ENCODE measurements at places on chromosomes 16 and 17.

DNA sequence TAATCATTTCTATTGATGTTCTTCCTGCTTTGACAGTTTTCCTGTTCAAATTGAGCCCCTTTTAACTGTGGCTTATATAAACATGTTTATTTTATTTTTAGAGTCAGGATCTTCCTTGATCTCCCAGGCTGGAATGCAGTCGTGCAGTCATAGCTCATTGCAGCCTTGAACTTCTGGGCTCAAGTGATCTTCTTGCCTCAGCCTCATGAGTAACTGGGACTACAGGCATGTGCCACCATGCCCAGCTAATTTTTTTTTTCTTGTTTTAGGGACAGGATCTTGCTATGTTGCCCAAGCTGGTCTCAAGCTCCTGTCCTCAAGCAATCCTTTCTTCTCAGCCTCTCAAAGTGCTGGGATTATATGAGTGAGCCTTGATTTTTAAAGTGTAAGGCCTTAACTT lies 14.7 kb downstream of the PHKB start:
- no peak for DNase-seq

DNA sequence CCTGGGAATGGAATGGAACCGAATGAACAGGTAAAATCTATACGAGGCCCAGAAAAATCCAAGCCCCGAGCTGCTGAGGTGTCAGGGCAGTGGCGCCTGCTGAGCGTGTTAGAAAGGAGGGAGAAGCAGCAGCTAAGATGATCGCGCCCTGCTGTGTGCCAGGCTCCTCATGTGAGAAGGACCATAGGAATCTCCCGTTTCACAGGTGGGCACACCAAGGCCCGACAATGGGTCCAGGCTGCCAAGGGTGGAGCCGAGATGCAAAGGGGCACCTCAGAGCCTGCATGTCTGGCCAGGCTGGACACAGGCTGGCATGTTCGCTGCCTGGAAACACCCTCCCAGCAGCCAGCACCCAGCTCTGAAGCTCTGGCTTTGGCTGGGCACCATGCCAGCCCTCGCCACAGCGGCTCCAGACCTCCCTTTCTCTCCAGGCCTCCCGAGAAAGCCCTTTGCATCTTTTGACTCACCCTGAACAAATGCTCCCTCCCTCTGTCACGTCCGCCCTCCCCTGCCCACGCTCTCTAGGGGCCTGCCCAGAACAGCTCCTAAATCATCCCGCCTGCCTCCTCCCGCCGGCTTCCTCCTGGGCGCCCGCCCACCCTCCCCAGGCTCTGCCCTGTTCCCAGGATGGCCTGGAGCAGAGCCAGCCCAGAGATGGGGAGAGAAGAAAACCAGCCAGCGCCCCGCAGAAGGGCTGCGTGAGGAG lies 217.8 kb upstream of the GSE1 start:
- no peak for DNase-seq

DNA sequence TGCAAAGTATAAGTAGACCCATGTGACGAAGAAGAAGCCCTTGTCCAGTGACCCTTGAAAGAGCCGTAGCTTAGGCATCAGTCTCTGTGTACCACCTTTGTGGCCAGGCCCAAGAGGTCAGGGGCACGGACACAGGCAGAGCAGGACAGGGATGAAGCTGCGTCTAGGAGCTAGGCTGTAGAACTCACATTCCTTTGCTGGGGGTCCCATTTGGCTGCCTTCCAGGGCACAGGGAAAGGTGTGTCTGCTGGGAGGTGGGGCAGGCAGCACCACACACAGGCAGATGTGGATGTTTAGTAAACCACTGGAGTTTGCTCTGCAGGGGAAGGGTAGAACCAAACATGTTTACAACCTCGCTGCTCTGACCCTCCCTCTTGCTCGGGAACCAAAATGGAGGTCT lies 33.7 kb downstream of the HNF1B start:
- DNase-seq: no peak

DNA sequence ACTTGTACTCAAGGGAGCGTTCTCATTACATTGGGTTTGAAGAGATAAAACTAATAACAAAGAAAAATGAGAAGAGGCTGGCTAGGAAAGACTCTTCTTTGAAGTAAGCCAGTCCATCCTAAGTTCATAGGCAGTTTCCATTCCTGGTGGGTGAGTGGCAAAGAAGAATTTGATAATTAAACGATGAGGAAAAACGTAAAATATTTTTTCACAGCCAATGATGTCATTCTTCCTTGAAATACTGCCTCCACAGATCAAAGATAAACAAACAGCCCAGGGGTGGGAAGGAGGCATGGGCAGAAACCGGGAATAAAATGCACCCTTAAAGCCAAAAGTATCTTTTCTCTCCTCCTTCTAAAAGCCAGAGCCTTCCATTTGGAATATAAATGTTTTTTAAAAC lies 346.6 kb downstream of the PMP22 start:
- no peak for DNase-seq

- no peak for DNase-seq
Observed at GRCh38 chr17:81365148-81365600, 30.1 kb upstream of the BAHCC1 start.

- no peak for DNase-seq
Observed at GRCh38 chr16:4123616-4124300, 7.5 kb upstream of the ADCY9 start.

DNA sequence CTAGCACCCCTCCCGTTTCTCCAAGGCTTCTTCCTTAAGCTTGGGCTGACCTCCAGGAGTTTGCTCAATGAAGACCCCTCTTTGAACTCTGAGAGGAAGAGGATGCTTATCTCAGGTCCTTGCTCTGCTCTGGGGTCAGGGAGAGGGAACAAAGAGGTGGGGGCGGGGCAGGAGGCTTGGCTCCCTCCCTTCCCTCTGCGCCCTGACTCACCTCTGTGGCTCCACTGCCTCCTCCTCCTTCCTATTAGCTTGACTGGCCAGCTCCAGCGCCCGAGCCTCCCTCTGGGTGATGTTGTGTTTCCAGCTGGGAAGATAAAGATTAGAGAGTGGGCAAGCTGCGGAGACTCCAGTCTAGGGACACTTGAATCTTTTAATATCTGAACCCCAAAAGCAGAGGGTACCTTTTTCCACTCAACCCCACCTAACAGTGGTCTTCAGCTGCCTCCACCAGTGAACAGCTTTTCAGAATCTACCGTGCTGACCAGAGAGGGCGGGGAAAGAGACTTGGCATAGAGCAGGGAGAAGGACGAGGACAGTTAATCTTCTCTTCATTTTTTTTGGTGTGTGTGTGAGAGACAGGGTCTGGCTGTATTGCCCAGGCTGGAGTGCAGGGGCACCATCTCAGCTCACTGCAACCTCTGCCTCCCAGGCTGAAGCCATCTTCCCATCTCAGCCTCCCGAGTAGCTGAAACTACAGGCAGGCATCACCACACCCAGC lies 6.7 kb downstream of the GIP start:
- DNase-seq: no peak

DNA sequence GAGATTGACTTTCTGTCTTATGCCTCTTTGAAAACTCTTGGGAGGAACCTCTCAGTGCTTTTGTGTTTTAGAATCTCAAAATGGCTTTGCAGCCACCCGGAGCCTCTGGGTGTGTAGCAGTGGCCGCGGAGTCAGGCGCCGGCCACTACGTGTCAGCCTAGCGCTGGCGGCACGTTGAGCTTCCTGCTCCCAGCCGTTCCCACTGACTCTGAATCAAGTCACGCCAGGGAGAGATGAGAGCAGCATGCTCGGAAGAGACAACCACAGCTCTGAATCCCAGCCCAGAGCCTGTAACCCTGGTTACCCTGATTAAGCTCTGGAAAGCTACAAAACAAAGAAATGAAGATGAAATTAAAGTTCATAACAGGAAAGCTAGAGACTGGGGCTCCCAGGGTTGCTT lies 97.4 kb upstream of the CACNG5 start:
- DNase-seq: no peak

GRCh38 chr17:42882166-42882565 lies 18.4 kb upstream of the G6PC1 start:
- no peak for DNase-seq

- no peak for DNase-seq
Observed at GRCh38 chr16:80807906-80808305, 3.5 kb upstream of the CDYL2 start.

DNA sequence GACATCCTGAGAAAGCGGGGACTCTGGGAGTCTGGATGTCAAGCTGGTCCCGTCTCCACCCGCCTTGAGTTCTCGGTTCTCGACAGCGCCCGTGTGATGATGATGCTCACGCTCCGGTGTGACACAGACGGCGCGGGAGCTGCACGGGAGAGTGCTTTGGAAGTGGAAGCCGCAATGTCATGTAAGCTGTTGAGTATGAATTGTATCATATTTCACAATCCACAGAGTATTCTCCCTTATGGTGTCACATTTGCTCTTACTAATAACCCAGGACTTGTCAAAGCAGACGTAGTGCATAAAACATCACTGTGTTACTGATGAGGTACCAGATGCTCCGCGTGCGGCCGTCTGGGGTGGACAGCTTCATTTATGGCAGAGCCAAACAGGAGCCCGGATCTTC lies 217.5 kb upstream of the CHMP6 start:
- no peak for DNase-seq

DNA sequence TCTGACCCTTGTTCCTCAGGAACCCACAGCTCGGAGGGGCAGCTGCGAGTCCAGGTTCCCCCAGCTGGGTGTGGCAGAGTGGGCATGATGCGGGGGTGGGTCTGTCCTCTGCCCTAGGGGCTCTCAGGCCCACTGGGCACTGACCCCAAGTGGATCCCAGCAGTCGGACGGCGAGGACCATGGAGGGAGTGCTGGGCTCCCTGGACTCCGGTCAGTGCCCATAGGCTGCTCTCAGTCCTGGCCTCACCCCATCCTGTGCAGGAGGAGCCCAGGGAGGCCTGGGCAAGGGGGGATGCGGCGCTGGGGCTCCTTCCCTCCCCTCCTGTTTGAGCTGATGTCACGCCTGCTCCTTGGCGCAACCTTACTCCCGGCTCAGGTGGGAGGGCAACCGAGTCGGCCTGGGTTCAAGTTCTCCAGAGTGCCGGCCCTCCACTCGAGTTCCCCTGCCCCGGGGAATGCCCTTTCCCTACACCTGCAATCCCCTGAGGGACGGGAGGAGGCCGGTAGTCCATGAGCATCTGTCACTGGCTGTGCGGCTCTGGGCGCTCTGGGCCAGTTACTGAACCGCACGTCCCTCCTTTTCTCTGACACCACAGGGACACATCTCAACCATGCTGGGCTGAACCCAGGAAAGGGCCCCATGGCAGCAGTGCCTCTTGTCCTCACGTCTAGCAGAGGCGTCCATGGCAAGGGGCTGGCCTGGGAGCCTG lies 52.6 kb upstream of the ACSF3 start:
- DNase-seq: no peak

GRCh38 chr17:9908649-9909042 lies 3.6 kb upstream of the RCVRN start:
- DNase-seq: no peak

DNA sequence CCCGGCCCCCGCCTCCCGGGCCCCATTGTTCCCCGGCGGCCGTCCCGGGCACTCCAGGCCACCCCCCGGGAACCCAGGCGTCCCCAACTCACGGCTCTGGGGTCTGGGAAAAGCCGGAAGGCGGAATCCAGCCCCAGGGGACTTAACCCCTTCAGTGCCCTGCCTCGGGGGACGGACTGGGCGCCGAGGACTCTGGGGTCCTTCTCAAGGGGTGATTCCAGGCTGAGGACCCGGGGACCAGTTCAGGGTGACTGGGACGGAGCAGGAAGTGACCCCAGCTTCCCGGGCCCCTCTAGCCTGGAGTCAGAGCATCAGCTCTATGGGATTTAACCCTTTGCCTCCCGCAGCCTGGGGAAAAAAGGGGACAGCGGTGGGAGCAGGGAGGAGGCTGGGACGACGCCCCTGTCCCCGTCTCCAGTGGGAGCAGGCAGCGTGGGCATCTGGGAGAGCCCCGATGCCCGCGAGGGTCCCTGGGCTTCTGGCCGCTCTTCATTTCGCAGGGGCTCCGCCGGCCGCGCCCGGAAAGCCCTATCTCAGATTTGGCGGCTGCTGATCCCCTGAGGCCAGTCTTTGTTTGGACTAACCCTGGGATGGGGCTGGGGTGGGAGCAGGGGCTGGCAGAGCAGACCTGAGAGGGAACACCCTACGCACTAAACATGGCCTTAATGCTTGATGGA lies at the start of gene ZNF629:
TSS of gene ZNF629 (minus strand) at position 270 of the 677 bp plus-strand sequence. CDS start 2,723 bp downstream, outside the sequence.
- no peak for DNase-seq

DNA sequence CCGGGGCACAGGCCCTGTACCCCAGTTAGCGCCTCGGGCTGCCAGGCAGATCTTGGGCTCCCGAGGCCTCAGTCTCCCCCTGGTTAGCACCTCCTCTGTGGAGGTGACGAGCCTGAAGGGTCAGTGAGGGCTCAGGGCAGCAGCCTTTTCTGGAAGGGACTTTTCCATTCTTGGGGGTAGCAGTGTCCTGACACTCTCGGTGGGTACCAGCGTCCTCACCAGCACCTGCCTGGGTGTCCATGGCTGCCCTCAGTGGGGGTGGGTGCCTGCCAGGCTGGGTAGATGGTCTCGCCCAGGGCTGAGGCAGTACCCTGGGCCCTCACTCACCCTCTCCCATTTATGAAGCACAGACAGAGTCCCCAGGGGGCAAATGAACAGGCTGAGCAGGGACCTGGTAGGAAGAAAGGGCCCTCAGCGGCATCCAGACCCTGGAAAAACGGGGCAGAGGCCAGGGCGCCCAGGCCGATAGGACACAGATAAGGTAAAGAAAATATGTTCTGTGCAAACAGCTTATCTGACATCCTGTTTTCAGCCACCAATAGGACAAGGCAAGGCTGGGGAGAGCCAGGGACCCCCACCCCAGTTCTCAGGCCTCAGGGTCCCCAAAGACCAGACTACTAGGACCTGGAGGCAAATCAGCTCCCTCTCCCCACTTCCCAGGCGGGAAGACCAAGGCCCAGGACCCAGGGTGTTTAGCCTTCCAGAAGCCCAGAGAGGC lies 50.9 kb downstream of the ZFPM1 start:
- no peak for DNase-seq

DNA sequence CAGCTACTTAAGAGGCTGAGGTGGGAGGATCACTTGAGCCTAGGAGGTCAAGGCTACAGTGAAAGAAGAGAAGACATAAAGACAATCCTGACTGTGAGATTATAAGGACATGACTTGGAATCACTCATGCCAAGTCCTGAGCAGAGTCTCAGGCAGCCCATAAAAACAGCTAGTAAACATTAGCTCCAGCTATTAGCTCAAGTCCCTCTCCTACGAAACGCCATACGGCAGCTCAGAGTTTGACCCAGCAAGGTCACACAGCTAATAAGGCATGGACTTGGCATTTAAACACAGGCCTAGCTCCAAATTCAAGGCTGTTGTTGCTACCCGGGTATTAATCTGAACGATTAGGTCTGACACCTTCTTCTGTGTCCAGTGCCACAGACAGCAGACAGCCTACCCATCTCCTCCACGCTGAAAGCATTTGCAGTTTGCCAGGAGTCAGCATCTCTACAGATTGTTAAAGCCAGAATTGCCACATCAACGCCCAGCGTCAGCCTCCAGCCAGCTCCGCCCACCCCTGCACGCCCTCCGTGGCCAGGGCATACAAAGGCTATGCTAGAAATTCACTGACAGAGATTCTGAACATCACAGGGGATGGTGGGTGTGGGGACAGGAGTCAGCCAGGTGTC lies 9.9 kb upstream of the TMEM114 start:
- DNase-seq: no peak

- DNase-seq: no peak
Observed at GRCh38 chr16:28985211-28986041, 574 bp downstream of the LAT start.

- no peak for DNase-seq
Observed at GRCh38 chr17:73497721-73498120, 146.5 kb downstream of the SDK2 start.
